ENCODE measurements at places on chromosomes 3 and 15.

DNA sequence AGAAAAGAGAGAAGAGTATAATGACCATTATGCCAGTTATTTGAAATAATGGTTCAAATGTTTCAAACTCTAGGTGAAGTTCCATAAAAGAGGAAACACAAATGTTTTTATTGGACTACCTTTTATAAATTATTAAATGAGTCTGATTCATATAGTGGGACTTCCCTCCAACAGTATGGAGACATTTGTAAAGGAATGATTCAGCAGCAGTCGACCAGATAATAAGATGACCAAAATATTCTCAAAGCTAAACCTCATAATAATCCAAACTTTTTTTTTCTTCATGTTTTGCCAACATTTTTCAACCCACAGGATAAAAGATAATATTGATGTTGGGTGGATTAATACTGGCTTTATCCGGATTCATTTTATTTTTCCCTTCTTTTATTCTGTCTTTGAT lies 18.8 kb downstream of the TIPARP start:
- DNase-seq, result no peak

DNA sequence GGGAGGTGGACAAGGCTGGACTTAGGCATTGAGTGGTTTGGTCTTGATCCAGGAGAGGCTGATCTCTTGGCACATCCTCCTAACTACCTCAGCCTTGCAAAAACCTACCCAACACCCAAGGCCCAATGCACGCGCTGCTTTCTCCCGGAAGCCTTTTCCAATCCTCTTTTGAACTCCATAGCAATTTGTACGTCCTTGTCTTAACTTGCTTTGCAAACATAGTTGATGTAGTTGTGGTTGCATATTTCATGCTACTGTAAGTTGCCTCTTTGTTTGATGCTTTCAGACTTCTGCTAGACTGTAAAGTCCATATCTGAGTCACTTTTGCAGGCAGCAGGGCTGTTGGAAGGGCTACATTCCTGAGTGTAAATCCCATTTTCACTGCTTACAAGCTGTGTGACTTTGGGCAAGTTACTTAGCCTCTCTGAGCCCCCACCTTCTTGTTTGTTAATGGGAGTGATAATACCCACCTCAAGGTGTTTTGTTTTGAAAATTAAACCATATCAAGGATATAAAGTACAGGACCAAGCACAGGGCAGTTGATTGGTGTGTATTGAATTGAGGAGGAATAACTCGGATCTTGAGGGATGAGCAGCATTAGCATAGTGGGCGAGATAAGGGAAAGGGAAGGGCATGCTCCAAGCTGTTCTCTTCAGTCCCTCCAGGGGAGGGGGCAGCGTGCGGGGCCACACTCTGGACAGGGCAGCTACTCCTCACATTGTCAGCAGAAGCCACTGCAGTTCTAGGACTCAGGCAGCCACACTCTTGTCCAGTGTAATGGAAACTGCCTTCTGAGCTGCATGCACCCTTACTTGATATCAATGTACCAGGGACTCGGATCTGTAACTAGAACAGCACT lies 28.8 kb downstream of the SIAH2 start:
- DNase-seq, result no peak

DNA sequence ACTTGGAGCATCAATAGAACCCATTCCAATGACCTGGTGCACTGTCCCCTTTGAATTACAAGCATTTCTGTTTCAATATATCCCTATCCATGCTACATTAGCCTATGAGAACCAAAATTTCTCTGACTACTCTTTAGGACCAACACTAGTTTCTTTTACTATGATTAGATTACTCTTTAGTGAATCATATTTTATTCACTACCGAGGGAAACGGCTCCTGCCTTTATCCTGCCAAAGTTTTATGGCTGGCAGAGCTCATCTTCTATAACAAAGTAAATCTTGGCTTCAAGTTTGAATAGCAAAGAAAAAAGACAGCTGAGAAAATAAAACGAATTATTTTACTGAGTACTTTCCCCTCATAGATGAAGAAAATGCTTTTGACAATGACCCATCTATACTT lies 120.9 kb downstream of the SLC9A9 start:
- DNase-seq, result no peak

- DNase-seq, result no peak
Measured at GRCh38 chr15:80953953-80954778, 35.5 kb downstream of the MESD start.

DNA sequence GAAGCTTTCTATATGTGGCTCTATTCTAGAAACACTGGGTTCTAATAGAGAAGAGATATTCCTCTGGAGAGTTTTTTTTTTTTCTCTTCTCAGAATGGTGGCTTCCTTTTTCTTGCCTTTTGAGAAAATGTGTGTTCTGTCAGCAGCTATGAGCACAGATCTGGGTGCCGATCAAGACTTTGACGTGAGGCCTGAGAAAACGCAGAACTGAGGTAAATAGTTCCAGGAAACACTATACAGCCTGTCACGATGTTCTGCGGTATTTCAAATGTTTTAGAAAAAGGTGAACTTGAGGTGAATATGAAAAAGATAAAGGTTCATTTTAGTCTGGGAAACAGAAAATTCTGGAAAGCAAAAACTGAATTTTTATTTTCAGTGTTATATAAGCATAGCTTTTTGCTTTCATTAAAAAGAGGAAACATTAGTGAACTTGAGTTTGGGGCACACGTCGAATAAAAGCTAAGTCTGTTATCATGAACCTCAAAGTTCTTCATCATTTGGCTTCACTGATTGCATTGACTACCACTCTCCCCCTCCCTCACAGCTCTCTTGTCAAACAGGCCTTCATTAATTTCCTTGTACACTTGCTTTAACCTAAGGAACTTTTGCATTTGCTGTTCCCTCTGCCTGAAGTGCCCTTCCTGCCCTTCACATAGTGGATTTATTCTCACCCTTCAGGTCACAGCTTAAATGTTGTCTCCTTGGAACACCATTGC lies 265.1 kb downstream of the NFKBIZ start:
- DNase-seq, result no peak

DNA sequence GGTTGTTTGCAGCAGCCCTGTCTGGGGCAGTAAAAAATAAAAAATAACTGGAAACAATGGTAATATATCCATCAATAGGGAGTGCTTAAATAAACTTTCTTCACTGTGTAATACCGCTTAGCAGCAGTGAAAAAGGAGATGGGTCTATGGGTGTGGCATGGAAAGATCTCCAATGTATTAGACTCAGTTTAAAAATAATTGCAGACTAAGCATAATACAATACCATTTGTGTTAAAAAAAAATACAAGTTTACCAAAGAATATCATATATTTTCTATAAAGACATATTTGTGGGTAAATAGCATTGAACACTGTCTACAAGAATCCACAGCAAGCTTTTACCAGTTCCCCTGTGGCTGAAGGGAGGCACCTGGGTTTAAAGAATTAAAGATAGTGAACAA lies 1.0 kb upstream of the ARHGEF3 start:
- no peak for DNase-seq

- DNase-seq, result no peak
Measured at GRCh38 chr3:163175970-163176369, 1679.4 kb downstream of the OTOL1 start.

DNA sequence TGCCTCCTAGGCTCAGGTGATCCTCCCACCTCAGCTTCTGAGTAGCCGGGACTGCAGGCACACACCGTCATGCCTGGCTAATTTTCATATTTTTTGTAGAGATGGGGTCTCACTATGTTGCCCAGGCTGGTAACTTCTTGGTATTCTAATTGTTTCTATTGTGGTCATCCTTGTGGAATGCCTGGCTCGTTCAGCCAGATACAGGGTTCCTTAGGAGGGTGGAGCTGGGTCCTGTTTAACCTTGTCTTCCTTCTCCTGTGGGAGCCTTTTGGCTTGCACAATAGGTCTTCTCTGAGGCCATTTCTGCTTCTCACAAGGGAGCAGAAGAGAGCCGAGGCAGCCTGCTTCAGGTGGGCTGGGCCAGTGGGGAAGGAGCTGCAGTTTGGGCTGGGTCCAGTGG lies 15.7 kb downstream of the PLEKHO2 start:
- DNase-seq, result no peak

DNA sequence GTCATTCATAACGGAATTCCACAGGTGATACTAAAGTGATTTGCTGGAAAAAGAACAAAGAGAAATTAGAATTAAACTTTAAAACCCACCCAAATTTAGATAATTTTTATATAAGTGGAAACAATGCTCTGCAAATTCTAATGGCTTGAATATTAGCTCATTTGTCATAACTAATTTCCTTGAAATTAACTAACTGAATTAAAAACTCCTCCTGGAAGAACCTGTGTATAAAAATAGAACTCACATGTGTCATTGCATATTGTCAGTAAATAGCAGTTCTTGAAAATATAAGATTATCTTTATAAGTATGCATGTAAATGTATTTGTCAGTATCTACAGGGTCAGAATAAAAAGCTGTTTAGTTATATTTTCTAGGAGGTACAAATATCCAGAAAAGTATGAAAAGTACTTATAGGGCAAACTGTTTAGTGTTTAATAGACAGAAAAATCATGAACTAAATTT lies 16.3 kb downstream of the ZIC1 start:
- no peak for DNase-seq

- DNase-seq, result no peak
Measured at GRCh38 chr3:14520967-14521366, 19.2 kb downstream of the GRIP2 start.

- no peak for DNase-seq
Measured at GRCh38 chr3:40779039-40779438, 254.3 kb downstream of the ZNF621 start.

DNA sequence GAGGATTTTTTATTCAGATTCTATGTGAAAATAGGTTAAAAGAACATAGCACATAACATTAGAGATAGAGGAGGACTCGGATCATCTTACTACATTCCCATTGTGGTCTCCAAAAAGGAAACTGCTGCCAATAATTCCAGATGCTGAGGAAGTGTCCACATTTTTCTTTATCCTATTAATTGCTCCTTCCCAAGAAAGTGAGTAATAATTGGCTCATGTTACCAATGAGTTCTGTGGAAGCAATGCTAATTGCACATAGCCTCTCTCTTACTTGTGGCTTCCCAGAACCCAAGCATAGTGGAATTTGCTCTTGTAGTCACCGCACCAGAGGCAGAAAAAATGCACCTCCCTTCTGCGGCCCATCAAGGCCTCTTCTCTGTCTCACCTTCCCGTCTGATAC lies 208.4 kb downstream of the PLOD2 start:
- no peak for DNase-seq

GRCh38 chr15:74961616-74962015 lies 5.0 kb upstream of the RPP25 start:
- DNase-seq, result no peak

DNA sequence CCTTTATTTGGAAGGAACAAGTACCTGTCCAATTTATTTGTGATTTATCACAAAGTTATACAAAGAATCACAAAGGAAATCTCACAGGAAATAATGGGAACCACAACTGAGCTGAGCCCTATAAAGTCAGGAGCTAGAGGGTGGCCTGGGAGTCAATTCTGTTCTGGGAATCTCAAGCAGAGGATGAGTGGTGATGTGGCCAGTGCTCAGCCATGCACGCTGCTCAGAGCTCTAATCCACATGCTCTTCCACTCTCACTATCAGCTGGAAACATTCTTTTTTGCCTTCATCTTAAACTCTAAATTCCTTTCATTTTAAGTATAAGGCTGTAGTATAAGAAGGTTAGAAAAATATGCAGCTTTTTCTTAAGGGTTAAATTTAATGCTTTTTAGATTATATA lies 36.6 kb downstream of the UACA start:
- no peak for DNase-seq

- DNase-seq, result no peak
Measured at GRCh38 chr3:23952646-23953045, 7.6 kb downstream of the NR1D2 start.

- DNase-seq, result no peak
Measured at GRCh38 chr3:72950372-72950771, 46.2 kb upstream of the PPP4R2 start.

- no peak for DNase-seq
Measured at GRCh38 chr15:88166082-88166993, 90.2 kb downstream of the NTRK3 start.

- no peak for DNase-seq
Measured at GRCh38 chr3:195258449-195259153, 12.4 kb downstream of the XXYLT1 start.

- no peak for DNase-seq
Measured at GRCh38 chr15:28002867-28003266, 96.2 kb downstream of the OCA2 start.

GRCh38 chr3:12234192-12234591 lies 54.7 kb upstream of the PPARG start:
- no peak for DNase-seq

DNA sequence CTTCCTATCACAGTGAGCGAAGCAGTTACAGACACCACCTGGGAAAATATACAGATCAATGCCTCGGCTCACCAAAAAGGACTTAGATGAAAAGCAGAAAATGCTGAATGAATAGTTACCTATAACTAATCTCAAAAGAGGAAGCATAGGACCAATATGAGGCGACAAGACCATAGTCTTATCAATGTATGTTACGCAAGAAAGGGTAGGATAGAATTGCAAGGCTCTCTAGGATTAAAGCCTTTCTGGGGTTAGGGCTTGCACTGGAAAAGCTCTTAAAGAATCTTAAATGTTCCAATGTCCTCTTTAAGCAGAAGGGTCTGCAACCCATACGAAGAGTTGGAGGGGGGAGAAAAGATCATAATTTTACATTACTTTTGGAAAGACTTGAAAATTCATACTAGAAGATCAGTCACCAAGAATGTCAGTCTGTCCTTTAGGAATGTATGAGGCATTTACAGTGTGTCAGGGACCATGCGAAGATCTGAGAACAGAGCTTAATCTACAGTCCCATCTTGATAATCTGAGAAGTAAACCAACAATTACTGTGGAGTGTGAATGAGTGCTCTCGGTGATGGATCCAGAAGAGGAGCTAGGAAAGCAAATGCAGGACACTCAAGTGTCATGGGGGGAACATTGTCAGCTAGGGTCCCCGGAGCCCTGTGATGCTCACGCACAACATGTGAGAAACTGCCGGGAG lies 185.9 kb downstream of the GREM1 start:
- no peak for DNase-seq

GRCh38 chr3:158782283-158782989 lies 19.4 kb upstream of the MFSD1 start:
- no peak for DNase-seq

DNA sequence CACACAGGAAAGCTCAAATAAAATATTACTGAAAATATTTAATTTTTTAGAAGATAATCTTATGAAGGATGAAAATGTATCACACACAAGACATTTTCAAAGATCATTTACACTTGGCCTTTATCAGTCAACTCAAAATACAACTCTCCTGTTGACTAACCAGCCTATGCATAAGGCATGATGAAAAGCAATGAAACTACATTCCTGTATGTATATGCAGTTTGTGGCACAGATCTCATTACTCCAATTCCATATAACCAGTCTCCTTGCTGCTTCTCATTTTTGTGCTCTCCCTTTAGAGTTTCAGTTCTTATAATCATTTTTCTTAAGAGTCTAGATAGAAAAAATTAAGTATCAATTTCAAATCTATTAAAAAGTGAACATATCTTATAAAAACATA lies 25.8 kb downstream of the AQR start:
- DNase-seq, result no peak

GRCh38 chr15:57685306-57686095 lies 21.0 kb upstream of the POLR2M start:
- DNase-seq, result no peak

- no peak for DNase-seq
Measured at GRCh38 chr3:144073698-144074097, 102.1 kb downstream of the DIPK2A start.

GRCh38 chr3:151305060-151305774 lies 11.4 kb downstream of the GPR87 start:
- DNase-seq, result no peak

GRCh38 chr3:194872669-194872977 lies 186.9 kb downstream of the FAM43A start:
- no peak for DNase-seq

- no peak for DNase-seq
Measured at GRCh38 chr3:192597506-192597905, 129.8 kb downstream of the FGF12 start.

GRCh38 chr3:148937467-148938255 lies 53.7 kb upstream of the GYG1 start:
- no peak for DNase-seq
